ENCODE measurements at places on chromosomes 16 and 17.

DNA sequence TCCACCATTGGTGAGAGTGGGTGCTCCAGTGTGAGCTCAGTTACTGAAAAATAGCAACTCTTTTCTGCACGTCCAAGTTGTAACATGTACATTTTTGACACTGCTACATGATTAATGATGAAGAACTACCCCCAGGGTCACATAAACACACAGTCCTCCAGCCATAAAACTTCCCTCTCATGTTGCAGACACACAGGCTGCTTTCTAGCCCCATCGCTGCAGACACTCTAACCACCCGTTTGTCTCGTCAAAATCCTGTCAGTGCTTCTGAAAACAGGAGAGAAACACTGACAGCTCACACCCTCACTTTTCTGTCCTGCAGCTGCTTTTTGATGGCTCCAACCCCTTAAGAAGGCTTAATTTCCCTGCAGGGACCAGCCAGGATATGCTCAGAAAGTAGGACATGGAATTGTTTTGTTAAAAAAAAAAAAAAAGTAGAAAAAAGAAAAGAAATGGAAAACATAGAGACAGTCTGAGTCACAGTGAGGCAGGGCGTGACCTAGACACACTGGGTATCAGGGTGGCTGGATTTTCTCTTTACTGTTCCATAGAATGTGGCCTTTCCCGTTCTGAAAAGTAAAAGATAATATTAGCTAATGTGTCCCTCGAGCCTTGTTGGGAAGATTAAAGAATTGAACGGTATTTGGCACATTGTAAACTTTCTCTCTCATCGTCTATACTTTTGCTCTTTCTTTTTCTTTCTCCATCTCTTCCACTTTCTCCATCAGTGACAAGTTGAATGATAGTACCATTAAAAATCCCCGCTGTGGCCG is 20.7 kb upstream of the CCL5 start:
- DNase-seq = no peak

DNA sequence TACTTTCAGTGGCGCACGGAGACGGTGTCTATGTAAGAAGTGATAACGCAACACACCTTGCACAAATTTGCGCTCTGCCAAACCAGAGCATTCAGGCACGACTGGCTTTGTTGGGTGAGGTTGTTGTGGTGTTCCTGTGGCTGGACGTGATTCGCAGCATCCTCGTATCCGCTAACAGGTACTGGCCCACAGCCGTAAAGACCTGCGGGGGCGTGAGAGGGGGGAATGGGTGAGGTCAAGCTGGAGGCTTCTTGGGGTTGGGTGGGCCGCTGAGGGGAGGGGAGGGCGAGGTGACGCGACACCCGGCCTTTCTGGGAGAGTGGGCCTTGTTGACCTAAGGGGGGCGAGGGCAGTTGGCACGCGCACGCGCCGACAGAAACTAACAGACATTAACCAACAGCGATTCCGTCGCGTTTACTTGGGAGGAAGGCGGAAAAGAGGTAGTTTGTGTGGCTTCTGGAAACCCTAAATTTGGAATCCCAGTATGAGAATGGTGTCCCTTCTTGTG is 510.9 kb downstream of the KCNJ18 start:
- no peak for DNase-seq

GRCh38 chr17:16931318-16932060 is 40.4 kb downstream of the TNFRSF13B start:
- no peak for DNase-seq

DNA sequence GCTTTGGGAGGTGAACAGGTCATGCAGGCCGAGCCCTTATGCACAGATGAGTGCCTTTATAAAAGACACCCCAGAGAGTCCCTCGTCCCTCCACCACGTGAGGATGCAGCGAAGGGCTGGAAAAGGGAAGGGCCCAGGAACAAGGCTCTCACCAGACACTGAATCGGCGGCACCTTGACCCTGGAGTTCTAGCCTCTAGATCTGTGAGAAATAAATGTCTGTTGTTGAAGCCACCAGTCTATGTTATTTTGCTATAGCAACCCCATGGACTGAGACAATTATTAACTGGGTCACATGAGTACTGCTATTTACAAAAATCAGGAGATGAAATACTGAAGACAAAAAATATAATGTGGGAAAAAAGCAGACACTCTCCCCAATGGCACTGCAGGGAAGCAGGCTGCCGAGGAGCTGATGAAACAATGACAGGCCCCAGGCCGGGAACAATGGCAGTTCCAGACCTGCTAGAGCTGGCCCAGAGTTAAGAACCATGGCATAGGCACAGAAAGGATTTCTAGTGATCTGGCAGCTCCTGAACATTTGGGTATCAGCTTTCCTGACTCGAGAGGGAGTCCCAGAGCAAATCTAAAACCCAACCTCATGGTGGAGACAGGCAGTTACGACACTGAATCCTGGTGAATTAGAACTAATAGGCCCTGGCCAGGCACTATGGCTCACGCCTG is 17.8 kb upstream of the GGA2 start:
- no peak for DNase-seq

DNA sequence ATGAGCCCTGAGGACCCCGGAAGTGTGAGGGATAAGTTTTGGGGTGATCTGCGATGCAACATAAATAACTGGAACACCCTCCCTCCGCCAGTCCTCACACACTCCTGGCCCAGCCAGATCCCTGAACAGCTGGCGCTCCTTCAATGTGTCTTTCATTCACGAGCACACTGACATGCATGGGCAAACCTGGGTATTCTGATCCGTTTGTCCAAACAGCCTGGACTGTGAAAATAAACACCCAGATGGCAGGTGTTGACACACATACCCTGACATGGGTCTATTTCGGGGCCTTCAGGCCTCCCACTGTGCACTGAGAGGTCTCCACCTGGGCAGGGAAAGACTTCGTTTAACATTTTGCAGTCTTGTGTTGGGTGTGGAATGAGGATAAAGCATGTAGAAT is 3.0 kb upstream of the CPNE2 start:
- no peak for DNase-seq

- DNase-seq = no peak
Observed at GRCh38 chr16:57191056-57191571, 5.0 kb downstream of the RSPRY1 start.

GRCh38 chr17:19404264-19404663 is 6.8 kb upstream of the RNF112 start:
- DNase-seq = no peak

GRCh38 chr16:49292413-49292812 is 10.8 kb upstream of the CBLN1 start:
- no peak for DNase-seq

- DNase-seq = no peak
Observed at GRCh38 chr17:54789101-54789880, 111.4 kb upstream of the TOM1L1 start.

DNA sequence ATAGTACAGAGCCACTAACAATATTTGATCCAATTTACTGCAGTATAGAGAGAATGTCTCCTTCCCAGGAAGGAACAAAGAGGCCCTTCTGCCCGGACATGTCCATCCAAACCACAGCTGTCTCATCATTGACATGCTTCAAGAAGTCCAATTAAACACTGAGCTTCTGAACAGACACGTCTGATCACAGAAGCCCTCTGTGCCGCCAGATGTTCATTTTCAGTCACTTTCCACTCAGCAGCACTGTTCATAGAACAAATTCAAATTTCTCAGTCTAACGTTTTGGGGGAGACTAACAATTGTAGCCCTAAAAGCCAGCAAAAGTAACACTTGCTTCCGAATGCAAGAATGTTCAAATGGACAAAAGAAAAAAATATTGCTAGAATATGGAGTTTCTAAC is 15.3 kb downstream of the ZC3H7A start:
- peak; percentile 67 for DNase-seq

- peak; percentile 21 for DNase-seq
Observed at GRCh38 chr17:30565073-30565935, 88.1 kb downstream of the GOSR1 start.

DNA sequence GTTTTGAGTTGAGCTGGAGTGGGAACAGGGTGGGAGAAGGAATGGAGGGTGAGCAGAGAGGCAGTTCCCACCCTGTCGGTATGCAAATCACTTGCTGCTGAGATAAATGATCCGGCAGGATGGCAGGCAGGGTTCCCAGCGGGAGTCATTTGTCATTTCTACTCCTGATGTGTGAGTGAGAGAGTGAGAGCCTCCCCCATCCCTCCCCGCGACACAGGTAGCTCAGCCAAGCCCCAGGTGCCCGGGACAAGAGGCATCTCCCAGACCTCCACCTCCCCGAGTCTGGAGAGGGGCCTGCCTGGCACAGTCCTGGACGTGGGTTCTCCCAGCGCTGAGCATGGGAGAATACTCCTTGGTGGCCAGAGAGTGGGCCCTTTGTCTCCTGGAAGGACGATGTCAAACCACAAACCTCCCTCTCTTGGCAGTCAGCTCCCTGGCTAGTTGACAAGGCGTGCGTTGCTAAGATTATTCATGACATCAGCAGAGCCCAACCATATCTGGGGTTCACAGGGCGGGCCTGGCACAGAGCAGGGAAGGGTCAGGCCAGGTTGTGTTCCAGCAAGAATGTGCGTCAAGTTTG is 33.7 kb upstream of the TNRC6C start:
- DNase-seq = no peak

GRCh38 chr17:18932360-18933055 is 19.5 kb upstream of the SLC5A10 start:
- DNase-seq = no peak

DNA sequence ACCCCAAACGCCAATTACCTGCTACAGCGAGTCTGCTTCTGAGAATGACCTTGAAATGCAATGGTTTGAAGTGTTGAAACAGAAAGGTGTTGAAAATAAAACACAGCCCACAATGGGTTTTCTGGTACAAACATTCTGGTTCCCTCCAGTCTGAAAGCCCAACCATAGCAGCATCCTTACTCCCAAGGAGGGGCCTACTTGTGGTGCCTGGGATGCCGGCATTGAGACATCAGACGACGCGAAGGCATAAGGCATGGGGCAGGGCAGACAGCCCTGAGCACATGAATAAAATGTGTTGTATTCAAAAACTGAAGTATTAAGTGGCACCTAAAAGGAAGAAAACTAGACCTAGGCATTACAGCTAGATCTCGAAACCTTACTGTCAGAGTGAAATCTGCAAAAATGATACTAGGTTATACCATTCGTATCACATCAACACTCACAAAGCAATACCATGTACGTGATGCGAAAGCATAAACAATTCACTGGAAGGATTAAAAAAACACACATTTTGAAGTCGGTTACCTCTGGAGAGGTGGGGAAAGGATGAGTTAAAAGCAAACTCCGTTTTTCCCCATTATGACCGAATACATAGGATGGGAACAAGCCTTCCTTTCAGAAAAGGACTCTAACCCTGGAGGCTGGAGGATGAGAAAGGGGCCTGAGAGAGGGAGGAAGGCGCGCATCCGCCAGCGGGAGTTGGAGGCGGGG is 702 bp downstream of the NUDT21 start:
- no peak for DNase-seq

DNA sequence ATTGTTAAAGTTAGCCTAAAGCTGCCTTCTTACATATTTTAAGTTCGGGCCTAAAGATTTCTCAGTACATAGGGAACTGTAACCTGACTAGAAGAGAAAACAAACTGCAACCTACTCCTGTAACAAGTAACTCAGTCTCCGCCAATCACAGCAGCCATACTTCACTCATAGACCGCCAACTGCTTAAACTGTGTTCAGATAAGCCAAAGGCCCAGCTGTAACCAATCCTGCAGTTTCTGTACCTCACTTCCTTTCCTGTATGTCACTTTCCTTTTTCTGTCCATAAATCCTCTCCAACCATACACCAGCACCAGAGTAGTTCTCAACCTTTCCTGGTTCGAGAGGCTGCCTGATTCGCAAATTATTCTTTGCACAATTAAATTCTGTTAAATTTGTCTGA is 41.5 kb downstream of the GLG1 start:
- DNase-seq = no peak

DNA sequence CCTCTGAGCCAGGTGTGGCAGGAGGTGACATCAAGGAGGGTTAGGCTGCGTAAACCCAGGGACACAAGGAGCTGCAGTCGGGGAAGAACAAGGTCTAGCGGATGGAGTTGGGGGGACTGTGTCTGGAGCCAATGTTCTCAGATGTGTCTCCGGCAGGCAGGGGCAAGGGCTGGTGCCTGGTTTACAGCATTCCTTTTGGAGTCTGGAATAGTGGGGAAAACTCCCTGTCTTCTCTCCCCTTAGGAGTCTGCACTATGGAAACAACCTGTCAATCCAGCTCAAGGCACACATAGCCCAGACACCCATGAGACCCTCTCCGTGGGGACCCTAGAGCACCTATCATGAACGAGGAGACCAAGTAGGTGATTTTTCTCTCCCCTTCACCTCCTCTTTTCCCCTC is 27.5 kb downstream of the NLRC5 start:
- no peak for DNase-seq

GRCh38 chr16:83458612-83459011 is 349.2 kb upstream of the HSBP1 start:
- DNase-seq = no peak

DNA sequence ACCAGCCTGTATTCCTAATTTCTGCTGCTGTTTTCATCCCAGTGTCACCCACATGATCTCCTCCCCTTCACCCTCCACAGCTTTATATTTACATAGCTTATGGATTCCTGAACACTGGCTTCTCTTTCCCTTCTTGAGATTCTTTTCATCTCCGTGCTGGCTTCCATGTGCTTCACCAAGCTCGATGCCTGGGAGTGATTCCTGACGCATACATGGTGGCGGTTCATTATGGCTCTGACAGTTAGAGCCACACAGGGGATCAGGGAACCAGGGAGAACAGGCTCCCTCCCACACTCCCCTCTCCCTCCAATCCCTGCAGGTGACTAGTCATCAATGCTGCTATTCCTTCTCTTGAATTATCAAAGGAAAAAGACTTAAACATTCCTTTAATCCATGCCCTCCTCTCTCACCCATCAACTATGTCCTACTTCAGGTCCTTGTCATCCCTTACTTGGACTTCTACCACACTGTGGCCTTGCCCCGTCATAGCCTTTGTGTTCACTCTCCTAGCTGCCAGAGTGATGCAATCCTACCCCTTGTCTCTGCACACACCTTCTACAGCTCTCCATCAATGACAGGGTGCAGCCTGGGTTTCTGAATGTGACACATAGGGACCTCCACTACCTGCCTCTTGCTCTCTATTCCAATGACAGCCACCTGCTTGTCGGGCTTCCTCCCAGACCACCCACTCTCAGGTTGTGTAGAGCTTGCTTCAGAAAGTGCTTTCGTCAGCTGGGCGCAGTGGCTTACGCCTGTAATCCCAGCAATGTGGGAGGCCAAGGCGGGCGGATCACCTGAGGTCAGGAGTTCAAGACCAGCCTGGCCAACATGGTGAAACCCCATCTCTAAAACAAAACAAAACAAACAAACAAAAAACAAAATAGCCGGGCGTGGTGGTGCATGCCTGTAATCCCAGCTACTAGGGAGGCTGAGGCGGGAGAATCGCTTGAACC is 43.6 kb downstream of the MYH13 start:
- DNase-seq = no peak

GRCh38 chr16:57028086-57028485 is 38.7 kb downstream of the NLRC5 start:
- DNase-seq = peak; percentile 72

DNA sequence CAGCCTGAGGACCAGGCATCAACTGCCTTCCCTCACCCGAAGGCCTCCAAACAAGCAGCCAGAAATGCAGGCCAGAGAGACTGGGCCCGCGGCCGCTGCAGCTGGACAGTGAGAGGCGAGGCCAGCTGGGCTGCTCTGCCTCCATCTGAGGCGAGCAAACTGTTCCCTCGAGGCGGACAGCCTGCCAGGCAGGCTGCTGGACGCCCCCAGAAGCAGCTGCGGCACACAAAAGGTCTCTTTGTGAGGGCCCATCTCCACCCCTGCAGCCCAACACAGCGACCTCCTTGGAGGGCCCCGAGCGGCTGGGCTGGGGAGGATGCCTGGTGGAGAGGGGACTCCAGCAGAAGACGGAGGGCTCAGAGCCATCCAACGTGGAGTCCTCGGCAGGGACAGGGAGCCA is 4.7 kb downstream of the CORO7 start:
- DNase-seq = no peak

- no peak for DNase-seq
Observed at GRCh38 chr16:76335180-76335974, 58.2 kb downstream of the CNTNAP4 start.

Data from keratinocyte (primary cell).